ENCODE measurements at places on chromosomes 5 and 9.

DNA sequence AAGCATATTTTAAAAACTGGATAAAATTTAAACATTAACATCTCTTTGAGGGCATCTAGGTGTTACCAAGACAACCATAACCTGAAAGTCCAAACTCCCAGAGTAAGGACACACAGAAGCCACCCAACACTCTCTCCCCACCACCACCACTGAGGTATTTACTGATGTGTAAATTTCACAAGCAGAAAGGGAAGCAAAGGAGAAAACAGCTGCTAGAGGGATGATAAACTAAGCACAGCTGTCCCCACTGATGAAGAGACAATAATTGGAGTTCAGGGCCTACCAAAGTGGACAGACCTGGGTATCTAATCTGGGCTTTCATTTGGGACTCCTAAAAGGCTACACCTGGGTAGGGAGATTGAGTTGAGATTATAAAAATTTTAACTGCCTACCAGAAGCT lies 63.6 kb downstream of the FRMD3 start:
- DNase-seq = no peak

- DNase-seq = peak; percentile 94
Observed at GRCh38 chr5:136020383-136021015, 8.3 kb upstream of the TGFBI start.

- DNase-seq = no peak
Observed at GRCh38 chr9:650362-650761, 191.1 kb upstream of the DMRT1 start.

DNA sequence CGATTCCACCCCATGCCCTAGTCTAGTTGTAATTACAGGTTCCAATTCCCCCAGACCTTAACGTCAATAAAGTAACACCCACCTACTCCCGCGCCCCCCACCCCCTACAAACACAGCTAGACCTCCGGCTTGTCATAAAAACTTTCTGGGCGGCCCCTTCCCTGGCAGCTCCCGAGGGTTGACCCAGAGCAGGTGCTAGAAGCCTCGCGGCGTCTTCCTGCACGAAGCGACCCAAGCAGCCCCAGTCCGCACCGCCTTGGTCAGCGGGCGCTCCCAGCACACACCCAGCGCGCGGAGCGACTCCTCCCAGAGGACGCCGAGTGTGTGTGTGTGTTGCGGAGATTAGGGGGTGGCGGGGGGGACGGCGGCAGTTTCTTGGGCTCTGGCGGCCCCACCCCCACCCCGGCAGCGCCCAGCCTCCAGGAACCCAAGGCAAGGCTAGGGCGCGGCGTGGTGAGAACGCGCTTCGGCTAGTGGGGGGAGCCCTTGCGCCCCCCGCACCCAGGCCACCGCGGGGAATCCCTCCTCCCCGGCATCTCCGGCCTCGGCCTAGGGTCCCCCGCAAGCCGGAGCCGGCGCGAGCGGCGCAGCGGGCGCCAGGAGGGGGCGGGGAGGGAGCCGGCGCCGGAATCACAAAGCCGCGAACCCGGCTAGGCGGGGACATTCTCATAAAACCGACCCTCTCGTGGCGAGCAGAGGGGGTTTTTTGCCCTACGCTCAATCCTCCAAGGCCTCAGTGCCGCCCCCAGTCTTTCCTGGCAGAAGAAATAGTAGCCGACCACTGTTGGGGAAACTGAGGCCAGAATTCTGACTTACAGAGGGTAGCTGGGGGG lies 2.2 kb downstream of the PCDH1 start:
- no peak for DNase-seq

GRCh38 chr5:84381502-84382362 lies 2.9 kb downstream of the EDIL3 start:
- no peak for DNase-seq

- DNase-seq = peak; percentile 88
Observed at GRCh38 chr5:33679791-33680190, 212.0 kb downstream of the ADAMTS12 start.

GRCh38 chr5:135830876-135831275 lies 3.6 kb upstream of the SLC25A48 start:
- no peak for DNase-seq

GRCh38 chr9:107585465-107585864 lies 95.9 kb upstream of the KLF4 start:
- no peak for DNase-seq

DNA sequence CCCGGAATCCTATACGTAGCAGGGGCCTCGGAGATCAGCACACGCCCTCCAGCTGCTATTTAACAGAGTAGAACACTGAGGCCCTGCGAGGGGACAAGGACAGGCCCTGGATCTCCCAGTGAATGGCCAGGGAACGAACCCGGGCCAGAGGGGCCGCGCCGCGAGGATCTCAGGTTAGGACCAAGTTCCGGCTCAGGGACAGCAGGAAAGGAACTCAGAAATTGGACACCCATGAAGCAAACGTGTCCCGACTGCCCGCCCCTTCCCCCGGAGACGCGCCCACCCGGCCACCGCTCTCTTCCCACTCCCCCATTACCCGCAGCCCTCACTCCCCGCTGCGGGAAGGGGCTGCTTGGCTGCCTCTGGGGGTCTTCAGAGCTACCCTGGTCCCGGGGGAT lies 1.0 kb upstream of the FOXE1 start:
- no peak for DNase-seq

DNA sequence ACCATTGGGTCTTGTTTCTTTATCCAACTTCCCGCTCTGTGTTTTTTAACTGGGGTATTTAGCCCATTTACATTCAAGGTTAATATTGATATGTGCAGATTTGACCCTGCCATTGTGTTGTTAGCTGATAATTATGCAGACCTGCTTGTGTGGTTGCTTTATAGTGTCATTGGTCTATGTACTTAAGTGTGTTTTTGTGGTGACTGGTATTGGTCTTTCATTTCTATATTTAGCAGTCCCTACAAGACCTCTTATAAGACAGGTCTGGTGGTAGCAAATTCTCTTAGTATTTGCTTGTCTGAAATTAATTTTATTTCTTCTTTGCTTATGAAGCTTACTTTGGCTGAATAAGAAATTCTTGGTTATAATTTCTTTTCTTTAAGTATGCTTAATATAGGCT lies 698.1 kb downstream of the DTWD2 start:
- DNase-seq = no peak

DNA sequence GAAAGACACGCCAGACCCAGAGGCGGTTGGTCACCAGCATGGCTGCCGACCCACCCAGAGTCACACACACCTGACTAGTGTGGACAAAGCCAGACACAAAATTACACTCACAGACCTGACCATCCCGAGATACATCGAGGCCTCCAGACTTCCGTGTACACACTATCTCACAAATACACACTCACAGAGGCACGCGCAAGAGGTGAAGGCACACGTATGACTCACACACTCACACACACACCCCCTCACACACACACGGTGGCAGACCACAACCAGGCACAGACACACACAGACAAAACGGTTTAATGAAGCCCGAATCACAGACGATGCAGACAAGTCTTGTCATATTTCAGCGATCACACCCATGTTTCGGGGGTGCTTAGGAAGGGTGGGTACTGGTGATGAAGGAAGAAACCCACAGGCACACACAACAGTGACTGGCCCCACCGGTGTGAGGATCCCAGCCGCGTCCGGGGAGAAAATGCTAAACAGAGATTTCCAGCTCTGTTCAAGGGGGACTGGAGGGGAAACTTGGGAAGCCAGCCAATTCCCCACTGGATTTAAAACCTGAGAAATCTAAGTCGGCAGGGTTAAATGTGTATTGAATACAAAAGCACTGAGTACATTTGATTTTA lies 51.3 kb downstream of the CRB2 start:
- DNase-seq = no peak

GRCh38 chr9:123861086-123861755 lies 68.7 kb downstream of the DENND1A start:
- no peak for DNase-seq

- peak; percentile 13 for DNase-seq
Observed at GRCh38 chr9:69759021-69759420, 790 bp downstream of the PTAR1 start.

- no peak for DNase-seq
Observed at GRCh38 chr9:37156781-37157356, 36.5 kb downstream of the ZCCHC7 start.

- no peak for DNase-seq
Observed at GRCh38 chr9:82987370-82988189, 75.4 kb downstream of the RASEF start.

DNA sequence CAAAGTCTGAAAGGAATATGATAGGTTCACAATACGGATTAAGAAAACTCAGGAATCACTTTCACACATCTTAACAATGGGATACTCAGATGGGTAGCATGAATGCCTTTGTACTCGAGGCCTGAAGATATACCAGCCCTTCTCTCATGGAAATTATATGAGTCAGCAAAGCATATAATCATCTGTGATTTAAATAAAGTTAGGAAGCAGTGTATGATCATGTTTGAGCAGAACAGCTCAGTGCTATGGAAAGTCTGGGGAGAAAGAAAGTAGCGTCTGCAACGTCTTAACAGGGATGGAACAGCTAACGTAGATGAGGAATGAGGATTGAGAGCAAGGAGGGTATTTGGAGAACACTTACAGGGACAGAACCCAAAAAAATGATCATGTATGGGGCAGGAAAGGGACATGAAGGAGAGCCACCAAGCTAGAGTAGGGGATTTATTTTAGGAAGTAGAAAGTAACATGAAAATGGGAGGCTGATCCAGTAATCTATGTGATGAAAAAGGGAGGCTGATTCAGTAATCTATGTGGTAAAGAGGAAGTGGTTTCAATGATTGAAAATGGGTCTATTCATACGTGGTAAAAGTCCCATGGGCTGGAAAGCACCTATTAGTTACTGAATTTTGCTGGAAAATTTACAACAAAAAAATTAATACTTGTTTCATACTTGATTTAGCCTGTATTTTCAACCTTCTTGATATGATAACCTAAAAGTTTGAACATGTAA lies 85.9 kb downstream of the GNA14 start:
- no peak for DNase-seq

GRCh38 chr9:131398204-131398603 lies 4.3 kb downstream of the PRRC2B start:
- no peak for DNase-seq

- DNase-seq = no peak
Observed at GRCh38 chr5:140989254-140990020, 23.2 kb downstream of the PCDHAC2 start.

DNA sequence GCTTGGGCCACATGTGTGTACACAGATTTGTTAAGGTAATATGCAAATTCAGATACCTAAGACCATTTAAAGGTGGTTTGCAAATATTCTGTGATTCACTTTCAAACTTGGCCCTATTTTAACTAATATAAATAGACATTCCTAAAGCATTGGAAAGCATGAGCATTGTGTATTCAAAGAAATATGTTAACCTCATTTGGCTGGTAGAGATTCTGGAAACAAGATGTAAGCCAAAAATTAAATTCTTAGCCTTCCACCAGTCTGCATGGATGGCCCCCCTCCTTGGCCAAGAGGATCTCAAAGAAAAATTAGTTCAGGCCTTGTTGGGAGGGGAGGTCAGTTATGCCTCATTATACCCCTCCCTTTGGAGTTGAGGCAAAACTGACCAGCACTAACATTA lies 38.7 kb upstream of the C6 start:
- DNase-seq = no peak

DNA sequence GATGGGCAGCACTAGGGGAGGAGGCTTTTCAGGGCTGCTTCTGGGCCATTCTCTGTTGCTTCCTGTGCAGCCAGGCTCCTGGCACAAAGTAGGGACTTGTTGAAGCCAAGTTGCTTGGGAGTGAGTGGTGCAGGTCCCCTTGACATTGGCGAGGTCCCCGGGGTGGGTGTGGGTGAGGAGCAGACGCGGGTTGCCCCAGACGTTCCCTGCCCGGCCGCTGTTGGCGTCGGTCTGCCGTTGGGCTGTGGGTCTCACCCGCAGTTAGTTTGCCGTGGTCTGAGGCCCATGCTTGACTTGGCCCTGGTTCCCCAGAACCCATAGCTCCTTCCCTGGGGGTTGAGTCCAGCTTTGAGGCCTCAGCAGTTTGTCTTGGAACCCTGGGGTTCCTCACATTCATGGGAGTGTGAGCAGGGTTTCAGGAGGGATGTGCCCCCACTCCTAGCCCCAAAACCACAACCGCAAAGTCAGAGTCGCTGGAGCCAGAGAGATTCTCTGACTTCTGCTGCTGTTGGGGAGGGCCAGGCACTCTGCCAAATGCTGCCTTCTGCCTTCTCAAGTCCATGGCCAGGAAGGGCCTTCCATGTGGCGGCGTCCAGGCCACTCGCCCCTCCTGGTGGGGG lies 77.5 kb downstream of the RXRA start:
- DNase-seq = peak; percentile 97

- DNase-seq = no peak
Observed at GRCh38 chr9:9112001-9112720, 1312.6 kb upstream of the DMAC1 start.

- DNase-seq = peak; percentile 84
Observed at GRCh38 chr9:34501889-34502425, 20.8 kb downstream of the ENHO start.

- DNase-seq = peak; percentile 36
Observed at GRCh38 chr5:43191740-43192557, at the start of gene NIM1K. NIM1K (plus strand) TSS chr5:43192225; CDS start chr5:43245776, 53,551 bp downstream.

DNA sequence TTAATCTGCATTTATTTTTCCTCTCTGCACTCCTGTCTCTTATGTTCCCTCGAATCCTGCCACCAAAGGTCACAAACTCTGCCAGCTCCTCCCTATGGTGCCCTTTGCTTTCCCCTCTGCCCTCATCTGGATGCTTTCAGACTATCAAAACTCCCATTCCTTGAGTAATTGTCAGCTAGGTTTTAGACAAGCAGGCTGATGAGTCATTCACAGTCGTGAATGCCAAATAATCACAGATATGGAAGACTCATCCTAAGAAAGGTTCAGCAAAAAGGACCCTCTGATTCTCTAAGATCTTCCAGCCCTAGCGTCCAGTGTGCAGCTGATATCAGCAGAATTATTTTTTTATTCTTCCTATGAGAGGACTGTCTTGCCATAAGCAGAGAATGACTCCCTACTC lies 104.5 kb upstream of the NUDT12 start:
- no peak for DNase-seq

- peak; percentile 60 for DNase-seq
Observed at GRCh38 chr5:72108202-72109061, 1.2 kb downstream of the MAP1B start.

DNA sequence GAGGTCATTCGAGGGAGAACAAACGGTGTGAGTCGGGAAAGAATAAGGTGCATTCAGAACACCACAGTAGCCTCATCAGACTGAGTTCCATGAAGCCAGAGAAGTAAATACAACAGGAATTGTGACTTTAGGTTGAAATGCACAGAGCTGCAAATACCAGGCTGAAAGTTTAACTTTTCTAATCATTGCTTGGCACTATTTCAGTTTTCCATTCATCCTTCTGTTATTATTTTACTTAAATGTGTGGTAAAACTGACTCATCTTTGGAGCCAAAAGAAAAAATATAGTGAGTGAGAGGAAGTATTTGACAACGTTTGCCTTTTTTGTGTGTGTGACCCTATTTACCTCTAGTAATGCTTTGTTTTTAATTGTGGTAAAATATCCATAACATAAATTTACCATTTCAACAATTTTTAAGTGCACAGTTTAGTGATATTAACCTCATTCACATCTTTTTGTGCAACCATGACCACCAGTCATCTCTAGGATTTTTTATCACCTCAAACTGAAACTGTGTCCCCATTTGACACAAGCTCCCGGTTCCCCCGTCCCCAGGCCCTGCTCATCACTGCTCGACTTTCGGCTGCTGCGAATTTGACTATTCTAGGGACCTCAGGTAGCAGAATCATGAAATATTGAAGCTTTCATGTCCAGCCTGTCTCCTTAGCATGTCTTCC lies 166.8 kb downstream of the HSD17B3 start:
- DNase-seq = peak; percentile 31

Data from AG10803 (cell line).